Effector CD8-positive, alpha-beta T cell (primary cell): ENCODE measurements at places on chromosomes 2 and 18.

- DNase-seq = no peak
Measured at GRCh38 chr18:5527603-5528002, 16.2 kb downstream of the EPB41L3 start.

DNA sequence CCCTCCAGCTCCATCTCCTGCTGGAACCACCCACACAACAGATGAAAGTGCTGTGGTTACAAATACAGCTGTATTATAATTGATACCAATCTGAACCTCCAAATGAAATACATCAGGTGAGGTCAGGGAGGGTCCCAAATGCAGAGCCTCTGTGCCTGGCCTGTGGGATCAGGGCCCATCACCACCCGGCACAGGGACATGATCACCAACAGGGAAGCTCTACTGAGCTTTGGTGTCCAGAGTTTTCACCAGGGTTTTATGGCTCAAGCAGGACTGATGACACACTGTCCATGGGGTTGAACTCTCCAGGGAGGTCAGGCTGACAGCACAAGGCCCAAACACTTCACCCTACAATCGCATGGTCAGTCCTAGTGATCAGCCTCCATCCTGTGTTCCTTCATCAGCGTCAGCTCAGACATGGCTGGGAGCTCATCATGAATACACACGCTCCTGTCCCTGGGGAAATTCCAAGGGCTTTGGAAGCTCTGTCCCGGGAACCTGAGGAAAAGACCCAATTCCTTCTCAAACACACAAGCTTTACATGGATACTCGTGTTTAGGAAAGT lies 3.9 kb upstream of the PXDN start:
- DNase-seq = no peak

GRCh38 chr18:24189664-24190346 lies 50.9 kb downstream of the CABYR start:
- no peak for DNase-seq

DNA sequence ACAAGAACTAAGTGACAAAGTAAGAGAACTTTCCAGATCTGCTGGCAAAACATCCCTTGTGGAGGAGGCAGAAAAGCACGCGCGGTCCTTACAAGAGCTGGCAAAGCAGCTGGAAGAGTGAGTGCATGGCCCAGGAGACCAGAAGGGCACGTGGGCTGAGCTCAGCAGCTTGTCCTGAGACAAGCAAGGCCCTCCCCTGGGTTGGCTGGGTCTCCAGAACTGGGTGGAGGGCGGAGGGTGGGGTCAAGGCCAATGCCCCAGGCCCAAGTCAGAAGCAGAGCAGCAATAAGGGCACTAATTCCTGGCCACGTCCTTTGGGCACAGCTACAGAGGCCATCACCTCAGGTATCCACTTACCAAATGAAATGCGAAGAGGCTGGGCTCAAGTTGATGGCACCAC lies 110.6 kb upstream of the TTC39C start:
- no peak for DNase-seq

DNA sequence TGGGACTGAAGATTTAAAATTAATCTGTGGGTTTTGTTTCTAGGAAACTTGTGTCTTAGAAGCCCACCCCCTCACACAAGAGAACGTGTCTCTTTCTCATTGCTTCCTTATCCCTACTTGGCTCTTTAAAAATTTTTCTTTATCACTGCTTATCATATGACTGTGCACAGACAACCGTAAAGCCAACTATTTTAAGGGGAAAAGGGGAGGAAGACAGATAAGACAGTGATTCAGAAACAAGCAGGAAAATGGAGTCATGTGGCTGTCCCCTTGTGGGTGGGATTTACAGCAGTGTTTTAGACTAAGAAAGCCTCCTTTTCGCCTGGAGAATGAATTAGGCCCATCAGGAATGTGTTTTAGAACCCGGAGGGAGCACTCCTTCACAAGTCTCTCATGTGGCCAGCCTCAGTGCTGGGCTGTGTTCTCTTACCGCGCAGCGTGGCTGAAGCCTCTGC lies 17.6 kb downstream of the PRKCE start:
- no peak for DNase-seq

GRCh38 chr2:36716111-36716510 lies 19.6 kb downstream of the VIT start:
- DNase-seq = no peak

DNA sequence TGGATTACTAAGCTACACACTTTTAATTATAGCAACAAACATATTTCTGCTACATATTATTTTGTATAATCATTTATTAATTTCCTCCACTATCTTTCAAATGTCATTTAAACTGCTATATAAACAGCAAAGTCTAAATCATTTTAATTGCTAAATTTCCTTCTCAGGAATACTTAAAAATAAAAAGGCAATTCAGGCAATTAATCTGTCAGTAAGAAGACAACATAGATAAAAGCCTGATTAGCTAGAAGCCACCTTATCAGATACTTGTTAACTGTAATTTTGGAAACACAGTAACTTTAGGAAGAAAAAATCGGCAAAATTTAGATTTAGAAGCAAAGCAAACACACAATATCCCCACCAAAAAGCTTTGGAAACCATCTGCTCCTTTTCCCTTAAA lies 188.2 kb upstream of the ZNF804A start:
- no peak for DNase-seq

DNA sequence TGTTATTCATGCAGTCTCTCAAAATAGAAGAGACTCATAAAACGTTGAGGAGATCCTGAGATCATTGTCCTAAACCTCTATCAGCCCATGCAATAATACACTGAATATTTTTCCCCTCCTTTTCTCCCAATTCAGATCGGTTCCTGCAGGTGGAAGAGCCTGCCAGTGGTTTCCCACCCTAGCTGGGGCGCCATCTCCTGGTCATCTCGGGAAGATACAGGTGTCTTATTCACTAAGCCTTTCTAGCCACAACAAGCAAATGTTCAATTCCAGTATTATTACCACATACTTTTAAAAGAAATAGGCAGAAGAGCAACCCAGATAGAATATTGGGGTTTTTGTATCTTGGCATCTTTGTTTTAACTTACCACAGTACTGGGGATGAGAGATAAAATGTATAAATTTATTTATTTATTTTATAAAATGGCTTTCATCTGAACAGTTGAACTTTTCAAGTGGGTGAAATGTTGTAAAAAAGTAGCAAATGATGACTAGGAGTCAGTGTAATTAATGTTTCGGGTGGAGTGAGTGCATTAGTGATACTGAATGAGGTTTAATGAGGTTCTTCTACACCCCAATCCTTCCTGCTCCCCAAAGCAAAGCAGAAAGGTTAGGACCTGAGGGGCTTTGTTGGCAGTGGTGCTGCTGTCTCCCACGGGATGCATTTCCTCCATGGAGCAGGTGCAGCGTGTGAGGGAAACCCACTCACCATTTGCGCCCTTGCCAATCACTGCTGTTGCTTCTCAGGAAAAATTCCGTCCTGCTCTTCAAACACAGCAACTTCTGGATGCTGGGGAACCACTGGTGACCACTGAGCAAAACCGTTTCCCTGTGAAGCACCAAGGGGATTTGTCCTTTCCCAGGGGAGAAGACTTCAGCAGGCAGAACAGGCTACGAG lies 147.1 kb upstream of the FHL2 start:
- peak; percentile 52 for DNase-seq

DNA sequence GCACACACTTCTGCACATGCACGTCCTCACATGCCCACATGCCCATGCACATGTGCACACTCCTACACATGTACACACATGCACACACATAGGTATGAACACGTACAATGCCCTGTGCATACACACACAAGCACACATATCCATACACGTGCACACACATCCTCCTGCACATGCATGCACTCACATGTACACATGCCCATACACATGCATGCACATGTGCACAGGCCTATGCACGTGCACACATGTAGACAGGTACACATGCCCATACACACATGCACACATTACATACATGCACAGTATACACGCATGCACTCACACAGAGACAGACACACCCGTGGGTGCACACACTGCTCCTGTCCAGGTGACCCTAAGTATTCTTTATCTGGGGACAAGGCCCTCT lies 34.3 kb downstream of the GPC1 start:
- DNase-seq = no peak

- DNase-seq = no peak
Measured at GRCh38 chr2:6780765-6781274, 84.9 kb downstream of the CMPK2 start.

GRCh38 chr2:159936471-159936870 lies 125.9 kb downstream of the PLA2R1 start:
- no peak for DNase-seq

DNA sequence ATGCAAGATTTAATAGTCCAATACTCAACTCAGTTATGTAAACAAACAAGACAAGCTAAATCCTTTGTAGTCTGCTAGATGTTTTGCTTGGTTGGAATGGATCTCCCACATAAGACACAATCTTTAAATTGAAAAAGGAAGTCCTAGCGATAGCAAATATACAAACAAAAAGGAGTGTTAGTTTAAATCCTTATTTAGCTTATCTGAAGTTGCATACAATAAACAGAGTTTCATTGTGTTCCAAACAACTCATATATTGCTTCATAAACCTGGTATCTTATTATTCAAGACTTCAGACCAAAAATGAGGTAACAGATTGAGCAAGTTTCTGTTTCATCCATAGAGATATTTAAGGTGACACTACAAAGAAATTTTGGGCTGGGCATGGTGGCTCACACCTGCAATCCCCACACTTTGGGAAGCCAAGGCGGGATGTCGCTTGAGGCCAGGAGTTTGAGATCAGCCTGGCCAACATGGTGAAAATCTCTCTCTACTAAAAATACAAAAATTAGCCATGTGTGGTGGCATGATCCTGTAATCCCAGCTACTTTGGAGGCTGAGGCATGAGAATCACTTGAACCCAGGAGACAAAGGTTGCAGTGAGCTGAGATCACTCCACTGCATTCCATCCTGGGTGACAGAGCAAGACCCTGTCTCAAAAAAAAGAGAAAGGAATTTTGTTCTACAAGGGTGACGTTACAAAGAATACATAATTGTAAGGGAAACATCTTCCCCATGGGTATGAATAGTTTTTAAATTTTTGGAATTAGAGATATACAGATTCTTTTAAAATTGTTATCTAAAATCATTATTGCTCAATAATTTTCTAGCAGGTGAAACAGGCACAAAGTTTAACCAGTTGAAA lies 150.5 kb upstream of the L3MBTL4 start:
- DNase-seq = no peak

- no peak for DNase-seq
Measured at GRCh38 chr2:202193881-202194353, 44.5 kb downstream of the SUMO1 start.

- DNase-seq = no peak
Measured at GRCh38 chr2:200578778-200579177, 7.0 kb upstream of the AOX1 start.

DNA sequence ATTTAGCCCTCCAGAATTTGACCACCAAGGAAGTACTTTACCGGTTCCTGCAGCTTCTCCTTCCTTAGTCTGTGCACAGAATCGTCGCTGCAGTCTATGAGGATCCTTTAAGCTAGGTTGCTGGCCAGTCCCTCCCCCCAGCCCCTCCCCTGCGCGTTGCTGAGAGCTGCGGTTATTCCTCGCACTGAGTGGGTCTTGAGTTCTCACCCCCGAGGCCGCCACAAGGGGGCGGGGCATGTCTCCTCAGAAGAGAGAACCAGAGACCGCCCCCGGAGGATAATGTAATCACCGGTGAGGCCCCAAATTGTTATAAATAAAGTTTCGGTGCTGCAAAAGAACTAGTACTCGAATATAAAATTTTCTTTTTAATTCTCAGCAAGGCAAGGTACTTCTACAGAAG lies 1184.9 kb upstream of the CDH2 start:
- no peak for DNase-seq

DNA sequence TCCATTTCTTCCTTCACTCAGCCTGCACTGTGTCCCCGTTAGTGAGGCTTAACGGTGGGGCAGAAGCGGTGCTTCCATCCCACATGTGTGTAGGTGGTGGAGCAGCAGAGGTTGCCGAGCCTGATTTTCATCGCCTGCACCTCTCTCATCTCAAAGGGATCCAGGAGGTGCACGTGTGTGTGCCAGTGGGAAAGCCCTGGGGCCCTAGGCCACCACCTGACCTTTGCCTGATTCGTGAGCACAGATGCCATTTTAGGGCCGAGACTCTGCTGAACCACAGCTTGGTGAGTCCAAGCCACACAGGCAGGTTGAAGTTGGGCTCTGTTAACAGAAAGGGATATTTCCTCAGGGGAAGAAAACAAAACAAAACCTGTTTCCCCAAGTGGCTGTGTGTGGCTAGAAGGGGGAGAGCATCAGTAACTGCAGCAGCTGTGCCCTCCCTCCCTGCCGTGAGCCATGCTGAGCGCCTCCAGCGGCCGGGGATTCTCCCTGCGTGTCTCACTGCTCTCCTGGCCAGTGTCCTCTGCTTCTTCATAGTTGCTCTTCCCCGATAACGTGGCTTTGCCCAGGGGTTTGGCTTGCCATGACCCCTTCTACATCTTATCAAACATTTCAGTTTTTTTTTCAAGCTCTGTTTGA lies 81.5 kb downstream of the MAPRE2 start:
- DNase-seq = no peak

- DNase-seq = peak; percentile 31
Measured at GRCh38 chr2:84906900-84907714, 1.7 kb downstream of the TMSB10 start.

GRCh38 chr2:80016171-80016570 lies 288.4 kb downstream of the LRRTM1 start:
- no peak for DNase-seq

DNA sequence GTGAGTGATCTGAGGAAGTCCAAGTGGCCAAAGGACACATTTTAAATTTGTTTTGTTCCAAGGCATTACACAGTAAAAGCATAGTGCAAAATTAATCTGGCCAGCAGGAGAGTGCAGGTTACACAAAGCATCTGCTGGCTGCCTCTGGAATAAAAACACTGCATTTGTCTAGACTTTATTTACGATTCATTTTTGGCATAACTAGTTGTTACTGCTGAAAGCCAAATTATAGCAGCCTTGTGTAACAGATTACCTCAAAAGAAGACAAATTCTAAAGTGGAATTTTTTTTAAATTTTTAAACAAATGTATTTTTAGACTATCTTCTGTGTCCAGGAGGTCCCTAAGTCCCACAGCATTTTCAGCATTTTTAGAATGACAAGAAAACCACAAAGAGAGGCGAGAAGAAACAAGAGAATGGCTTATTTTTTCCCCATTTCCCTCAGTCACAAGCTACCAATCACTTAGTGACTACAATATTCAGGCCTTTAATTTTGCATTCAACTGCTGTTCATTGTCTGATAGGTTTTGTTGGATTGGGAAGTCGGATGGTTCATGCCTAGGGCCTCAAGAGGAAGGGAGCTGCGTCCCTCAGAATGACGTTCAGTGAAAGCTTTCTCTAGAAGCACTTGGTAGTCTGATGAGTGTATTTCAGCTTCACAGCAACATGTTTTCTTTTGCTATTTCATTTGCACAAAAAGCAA lies 46.0 kb downstream of the TMEFF2 start:
- DNase-seq = no peak
